Peyer's patch (tissue), 4 donors: ENCODE measurements at places on chromosomes 12 and 14.

GRCh38 chr12:49616533-49617219, 6.7 kb upstream of the PRPF40B start:
- DNase-seq: no peak

- DNase-seq: no peak
Observed at GRCh38 chr12:182381-182892, 31.5 kb downstream of the SLC6A12 start.

DNA sequence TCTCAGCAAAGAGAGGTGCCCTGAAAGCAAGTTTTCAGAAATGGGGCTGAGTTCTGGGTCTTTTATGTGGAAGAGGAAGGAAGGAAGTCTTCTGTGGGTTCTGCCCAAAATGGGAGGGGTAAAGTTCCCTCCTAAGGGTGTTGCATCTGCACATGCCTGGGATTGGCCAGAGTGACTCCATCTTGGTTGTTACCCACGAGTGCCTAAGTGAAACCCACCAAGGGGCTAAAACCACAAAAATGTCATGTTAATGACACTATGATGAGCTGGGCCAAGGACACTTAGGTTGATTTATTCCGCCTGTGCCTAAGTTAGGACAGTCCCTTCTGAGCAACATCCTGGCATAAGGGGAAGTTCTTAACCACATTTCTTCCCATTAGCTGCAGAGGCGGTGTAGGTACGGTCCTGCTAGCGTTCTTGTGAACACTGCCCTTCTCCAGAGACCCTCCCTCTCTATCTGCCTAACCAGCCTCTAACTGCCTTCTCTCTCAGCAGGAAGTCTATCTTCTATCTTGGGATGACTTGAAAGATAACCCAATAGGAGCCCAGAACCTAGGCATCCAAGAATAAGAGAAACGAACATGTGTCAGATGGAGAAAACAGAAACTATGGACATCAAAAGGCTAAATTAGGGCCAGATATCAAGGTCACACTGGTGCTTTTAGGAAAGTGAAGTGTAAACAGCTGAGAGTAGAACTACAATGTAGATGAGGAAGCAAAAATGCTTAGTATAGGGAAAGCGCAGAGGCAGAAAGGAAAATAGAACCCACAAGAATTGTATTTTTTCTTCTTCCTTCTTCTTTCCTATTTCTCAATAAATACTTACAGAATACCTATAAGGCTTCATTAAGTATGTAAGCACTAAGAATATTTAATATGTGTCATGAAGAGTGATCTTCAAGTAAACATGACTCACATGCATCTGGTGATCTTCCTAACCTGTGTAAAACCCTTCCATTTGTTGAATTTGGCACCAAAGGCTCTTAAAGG, 104.2 kb upstream of the AMN1 start:
- DNase-seq: peak; percentile 59

GRCh38 chr14:35631071-35631805, 97.3 kb downstream of the INSM2 start:
- no peak for DNase-seq

DNA sequence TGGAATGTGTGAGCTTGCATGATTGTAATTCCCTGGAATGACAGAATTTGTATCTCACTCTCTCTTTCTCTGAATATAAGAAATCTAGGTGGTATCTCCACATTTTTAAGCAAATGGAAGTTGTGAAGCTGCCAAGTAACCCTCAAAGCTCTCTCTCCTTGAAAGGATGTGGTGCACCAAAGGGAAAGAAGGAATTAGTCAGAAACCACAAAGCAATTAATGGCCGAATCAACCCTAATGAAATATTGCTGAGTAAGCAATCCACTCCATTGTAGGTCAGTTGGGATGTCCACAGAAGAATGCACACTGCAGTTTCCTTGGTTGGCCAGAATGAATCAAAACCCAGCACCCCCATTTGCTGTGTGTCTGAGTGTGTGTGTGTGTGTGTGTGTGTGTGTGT, 153.5 kb downstream of the KCNA5 start:
- no peak for DNase-seq

DNA sequence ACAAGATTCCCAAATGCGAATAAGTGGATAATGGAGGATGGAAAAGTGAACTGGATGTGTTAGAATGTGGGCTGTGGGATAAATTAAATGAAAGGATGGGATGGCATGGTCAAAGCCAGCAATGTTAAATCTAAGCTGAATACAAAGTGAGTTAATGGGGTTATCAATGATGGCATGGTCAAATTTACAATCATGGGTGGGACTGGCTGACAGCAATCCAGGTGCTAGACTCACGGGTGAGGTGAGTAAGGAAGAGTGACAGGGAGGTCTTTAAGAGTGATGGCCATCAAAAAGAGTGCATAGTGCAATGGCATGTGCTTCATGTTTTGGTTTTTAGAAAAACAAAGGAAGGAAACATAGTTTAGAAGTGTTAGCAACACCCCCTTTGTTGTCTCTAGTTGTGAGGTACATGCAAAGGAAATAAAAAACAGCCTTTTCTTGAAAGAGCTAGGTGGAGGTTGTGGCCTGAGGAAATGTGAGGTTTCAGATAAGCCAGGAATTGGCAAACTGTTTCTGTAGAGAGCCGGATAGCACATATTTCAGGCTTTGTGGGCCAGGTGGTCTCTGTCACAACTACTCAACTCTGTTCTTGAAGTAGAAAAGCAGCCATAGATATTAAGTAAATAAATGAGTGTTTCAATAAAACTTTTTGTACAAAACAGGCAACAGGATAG, 328.7 kb downstream of the RPL10L start:
- no peak for DNase-seq

GRCh38 chr14:80941241-80942185, at the start of gene CEP128:
Gene CEP128 (minus strand): TSS chr14:80941738.
- DNase-seq: peak; percentile 97

DNA sequence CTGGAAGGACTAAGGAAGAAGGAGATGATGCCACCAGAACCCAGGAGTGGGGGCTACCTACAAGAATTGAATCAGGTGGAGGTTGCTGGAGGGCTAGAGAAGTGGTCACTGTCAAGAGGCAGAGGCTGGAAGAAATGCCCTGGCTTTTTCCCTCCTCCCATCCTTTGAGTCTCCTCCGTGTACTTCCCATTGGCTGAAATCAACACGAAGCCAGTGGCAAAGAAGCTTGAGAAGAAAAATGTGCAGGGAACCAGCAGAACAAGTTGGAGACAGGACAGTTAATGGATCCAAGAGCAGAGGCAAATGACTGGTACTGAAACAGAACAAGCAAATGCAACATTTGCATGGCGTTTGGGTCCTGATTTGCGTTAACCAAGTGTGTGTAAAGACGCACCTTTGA, 9.1 kb upstream of the FBLN5 start:
- no peak for DNase-seq

DNA sequence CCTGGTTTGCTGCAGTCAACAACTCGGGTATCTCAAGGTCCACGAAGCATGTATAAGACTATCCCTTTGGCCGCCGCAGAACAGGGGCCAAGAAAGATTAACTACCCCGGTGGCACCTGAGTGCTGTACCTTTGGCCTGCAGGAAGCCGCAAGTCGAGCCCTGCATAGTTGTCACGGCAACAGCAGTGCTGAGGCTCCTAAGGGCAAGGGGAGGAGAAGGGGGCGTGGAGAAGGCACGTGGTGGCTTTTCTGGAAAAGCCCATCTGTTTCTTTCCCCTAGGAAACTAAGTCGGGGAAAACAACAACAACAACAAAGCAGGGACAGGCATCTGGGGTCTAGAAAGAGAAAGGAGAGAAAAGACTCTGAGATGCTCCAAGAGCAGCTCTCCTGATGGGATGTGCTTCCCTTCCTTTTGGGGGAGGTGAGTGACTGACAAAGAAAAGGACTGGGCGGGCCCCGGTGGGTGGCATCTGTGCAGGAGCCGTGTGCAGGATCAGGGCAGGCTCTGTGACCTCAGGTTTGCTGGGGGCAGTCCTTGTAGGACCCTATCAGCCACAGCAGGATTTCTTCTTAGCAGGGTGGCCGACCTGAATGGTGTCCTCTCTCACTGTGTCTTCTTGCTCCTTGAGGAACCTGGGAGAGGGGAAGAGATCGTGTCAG, 123.9 kb downstream of the PRMT8 start:
- DNase-seq: no peak
